ENCODE measurements at places on chromosomes 12 and 14.

DNA sequence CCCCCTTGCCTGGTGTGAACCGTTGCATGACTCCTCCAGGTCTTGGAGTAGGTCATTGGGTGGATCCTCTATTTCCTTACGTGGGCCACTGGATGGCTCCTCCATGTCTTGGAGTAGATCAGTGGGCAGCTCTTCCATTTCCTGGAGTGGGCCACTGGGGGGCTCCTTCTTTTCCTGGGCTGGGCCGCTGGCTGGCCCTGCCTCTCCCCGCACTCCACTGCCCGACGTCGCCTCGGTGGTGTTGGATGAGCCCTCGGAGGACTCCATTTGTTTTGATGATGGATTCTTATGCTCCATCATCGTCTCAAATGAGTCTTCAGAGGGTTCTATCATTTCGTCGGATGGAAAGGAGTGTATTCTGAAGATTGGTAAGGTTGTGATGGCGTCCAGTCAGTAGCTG is 19.1 kb downstream of the RTL1 start:
- DNase-seq, result no peak

DNA sequence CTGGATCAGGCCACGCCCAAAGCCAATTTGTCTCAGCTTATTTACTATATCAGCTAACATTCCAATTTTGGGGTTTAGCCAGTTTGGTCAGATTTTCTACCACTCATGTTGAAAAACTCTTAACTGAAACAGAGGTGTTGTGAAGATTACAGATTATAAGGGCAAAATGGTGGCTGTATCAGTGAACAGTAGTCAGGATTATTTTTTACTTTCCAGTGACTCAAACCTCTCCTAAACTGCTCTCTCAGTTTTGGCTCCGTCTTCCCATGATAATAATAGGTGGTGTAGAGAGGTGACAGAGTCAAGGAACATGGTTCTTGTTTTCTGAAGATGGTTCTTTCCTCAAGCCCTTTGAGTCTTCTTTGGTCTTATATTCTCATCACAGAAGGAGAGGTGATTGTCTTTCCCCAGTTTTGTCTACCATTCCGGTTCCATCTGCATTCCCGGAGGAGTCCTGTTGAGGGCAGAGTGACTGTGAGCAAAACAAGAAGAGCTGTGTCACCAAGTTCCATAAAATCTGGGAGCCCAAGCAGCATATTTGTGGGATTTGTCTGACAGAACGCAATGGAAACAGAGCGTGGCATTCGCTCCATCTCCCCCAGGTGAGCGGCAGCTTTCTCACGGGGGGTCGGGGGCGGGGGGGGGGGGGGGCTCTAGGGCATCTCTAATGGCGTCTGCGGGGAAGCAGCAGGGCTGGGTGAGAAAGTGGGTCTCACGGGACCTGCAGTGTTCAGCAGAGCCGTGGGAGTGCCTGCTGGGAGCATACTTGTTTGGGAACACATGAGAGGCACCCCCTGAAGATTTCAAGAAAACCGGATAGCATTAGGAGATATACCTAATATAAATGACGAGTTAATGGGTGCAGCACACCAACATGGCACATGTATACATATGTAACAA is 59.1 kb downstream of the TBC1D30 start:
- DNase-seq, result no peak

DNA sequence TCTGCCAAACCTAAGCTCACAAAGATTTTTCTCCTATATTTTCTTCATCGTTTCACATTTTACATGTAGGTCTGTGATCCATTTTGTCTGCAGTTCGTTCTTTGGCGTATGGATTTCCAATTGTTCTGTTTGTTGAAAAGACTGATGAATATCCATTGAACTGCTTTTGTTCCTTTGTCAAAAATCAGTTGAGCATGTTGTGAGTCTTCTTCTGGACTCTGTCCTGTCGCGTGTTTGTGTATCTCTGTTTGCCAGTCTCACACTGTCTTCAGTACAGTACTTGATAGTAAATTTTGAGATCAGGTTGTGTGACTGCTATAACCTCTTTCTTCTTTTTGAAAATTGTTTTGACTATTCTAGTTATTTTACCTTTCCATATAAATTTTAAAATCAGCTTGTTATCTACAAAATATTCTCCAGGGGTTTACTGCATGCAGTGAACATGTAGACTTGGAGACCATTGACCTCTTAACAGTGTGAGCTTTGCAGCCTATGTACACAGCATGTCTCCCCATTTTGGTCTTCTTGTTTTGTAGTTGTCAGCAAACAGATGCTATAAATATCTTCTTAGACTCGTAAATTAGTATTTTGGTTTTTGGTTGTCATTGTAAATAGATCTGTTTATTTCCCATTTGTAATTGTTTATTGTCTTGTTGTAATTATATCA is 94.0 kb upstream of the DYNC1H1 start:
- DNase-seq, result no peak

- no peak for DNase-seq
Observed at GRCh38 chr12:58009405-58010195, 68.2 kb downstream of the ATP23 start.

GRCh38 chr14:63513756-63514155 is 29.4 kb downstream of the PPP2R5E start:
- DNase-seq, result no peak

DNA sequence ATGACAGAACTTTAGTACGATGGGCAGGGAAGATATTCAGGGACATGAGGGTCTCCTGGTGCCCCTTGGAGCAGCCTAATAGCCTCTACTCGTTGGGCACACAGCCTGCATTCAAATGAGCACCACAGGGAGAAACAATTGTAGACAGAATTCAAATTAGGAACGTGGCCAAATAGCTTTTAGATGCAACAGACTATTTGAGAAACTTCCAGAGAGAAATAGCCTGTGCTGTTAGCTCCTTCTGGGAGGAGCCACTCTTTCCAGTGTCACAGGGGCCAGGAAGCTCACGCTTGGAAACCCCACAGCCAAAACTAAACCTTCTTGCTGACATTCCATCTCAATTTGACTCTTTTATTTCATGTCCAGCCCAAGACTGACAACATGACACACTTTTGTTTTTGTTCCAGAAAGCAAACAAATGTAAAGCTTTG is 114.5 kb downstream of the RPAP3 start:
- DNase-seq, result peak; percentile 12

DNA sequence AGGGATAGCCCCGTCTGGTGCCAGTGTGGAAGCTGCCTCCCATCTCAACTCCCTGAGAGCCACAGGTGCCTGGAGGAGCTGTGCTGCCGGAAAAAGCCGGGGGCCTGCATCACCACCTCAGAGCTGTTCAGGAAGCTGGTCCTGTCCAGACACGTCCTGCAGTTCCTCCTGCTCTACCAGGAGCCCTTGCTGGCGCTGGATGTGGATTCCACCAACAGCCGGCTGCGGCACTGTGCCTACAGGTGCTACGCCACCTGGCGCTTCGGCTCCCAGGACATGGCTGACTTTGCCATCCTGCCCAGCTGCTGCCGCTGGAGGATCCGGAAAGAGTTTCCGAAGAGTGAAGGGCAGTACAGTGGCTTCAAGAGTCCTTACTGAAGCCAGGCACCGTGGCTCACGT is 25.5 kb upstream of the P2RX4 start:
- DNase-seq, result no peak

DNA sequence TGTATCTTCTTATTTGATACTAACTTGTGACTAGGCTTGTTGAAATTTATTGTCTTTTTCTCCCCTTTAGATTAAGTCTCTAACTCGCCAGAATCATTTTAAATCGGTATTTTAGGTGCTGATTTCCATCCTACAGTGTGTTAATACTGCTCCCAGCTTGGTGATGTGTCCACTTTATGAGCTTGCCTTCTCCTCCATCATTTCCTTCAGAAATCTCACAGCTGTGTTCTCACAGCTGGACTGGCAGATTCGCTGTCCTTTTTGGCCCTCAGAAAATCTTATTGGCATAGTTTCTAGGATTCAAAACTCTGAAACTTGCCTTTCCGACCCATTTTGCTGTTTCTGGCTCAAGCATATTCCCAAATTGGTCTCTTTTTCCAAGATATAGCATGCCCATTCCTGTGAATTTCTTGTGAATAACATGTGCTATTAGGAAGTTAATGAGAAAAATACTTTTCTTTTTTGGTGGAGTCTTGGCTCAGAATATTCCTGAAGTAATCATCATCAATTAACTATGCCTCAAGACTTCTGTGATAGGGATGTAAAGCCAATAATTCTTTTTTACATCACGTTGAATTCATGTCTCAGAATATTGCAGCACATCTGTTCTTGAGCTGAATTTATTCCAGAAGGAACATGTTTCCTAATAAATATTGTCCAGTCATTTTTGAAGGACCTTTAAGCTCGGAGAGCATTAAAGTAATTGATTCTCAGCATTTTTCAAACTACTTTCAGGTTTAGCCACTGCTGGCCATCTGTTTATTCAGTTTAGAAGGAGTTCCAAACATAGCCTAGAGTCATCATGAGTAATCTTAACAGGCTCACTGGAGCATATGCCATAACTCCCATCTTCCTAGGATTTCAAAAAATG is 50.0 kb upstream of the USP44 start:
- DNase-seq, result peak; percentile 64

DNA sequence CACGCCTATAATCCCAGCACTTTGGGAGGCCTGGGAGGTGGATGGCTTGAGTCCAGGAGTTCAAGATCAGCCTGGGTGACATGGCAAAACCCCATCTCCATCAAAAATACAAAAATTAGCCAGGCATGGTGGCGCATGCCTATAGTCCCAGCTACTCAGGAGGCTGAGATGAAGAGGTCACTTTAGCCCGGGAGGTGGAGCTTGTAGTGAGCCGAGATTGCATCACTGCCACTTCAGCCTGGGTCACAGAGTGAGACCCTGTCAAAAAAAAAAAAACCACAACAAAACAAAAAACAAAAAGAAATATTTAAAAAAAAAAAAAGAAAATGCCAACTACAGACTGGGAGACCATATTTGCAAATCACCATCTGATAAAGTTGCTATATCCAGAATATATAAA is 17.5 kb downstream of the WDR89 start:
- no peak for DNase-seq

- DNase-seq, result no peak
Observed at GRCh38 chr12:42985506-42985905, 396.0 kb upstream of the PRICKLE1 start.

DNA sequence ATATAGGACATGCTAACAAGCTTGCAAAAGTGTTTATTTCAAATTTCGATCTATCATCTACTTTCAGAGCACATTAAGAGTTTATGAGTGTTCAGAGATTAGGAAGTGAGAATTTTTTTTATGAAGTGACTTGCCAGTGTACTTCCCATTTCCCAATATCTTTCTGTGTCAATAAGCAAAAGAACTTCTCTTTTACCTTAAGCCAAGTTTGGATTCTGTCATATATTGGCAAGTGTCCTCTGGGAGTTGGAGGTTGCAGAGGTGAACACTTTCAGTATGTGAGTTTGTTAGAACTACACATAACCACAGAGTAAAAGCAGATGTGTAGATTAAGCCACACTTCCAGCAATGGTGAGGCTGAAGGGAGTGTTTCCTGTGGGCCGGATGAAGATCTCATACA is 16.6 kb upstream of the KLRF1 start:
- no peak for DNase-seq

- no peak for DNase-seq
Observed at GRCh38 chr12:131076296-131076695, 122.6 kb downstream of the ADGRD1 start.

GRCh38 chr12:52526511-52526951 is 6.3 kb upstream of the KRT5 start:
- DNase-seq, result no peak

- DNase-seq, result no peak
Observed at GRCh38 chr12:26197832-26198231, 2.5 kb downstream of the SSPN start.

DNA sequence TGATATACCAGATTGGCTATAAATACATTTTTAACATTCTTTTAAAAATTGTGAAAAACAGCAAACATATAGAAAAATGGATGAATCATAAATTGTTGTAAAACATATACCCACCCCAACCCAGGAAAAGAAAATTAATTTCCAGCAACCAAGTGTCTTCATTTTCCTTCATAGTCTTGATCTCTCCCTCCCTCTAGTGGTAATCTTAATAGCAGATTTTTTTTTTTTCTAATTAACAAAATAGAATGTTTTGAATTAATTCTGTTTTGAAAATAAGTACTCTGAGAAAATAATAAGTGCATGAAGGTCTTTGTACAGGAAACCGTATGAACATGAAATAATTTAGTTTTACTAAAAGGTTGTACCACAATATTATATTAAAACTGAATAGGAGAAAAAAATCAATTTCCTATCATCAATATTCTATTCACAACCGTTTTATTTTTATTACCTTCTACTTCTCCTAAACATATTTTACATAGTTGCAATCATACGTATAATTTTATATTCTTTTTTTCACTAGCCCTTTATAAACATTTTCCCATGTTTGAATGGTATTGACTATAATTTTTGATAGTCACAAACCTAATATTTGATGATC is 7.0 kb downstream of the ETNK1 start:
- peak; percentile 22 for DNase-seq

- no peak for DNase-seq
Observed at GRCh38 chr14:97264516-97265230, 467.5 kb downstream of the VRK1 start.

GRCh38 chr12:108055141-108055540 is 73.9 kb upstream of the WSCD2 start:
- DNase-seq, result no peak

GRCh38 chr12:129257524-129257923 is 404.2 kb downstream of the GLT1D1 start:
- no peak for DNase-seq

DNA sequence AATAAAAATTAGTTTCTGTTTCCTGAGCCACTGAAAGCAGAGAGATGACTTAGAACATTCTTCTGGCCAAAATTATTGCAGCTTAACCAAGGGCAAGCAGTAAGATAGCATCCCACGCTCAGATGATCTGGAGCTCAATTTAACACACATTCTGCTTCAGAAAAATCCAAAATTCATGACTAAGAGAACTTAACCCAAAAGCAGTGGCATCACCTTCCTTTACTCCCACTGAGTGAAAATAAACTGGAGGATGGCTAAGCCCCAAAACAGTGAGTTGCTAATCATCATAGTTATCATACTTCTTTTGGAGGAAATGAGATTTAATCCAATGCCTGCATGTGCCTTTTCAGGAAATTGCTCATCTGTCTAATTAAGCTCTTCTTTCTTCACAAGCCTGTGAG is 195.4 kb downstream of the DUSP6 start:
- DNase-seq, result peak; percentile 14

DNA sequence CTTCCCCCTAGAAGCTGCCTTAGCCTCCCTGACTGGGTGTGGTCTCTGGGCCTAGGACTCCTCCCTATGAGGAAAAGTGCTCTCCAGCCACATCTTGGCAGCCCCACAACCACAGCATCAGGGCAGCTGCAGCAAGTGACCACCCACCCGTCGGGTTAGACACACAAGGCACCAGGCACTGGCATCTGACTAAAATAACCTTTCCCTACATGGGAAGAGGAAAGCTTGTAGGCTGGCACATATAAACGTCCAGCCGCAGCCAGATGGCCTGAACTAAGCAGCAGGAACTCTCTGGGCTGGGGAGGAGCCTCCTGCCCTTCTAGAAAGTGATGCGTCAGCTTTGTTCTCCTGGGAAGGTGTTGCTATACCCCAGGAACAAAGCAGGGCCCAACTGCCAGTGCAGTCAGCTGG is 328.7 kb downstream of the DPF3 start:
- no peak for DNase-seq

DNA sequence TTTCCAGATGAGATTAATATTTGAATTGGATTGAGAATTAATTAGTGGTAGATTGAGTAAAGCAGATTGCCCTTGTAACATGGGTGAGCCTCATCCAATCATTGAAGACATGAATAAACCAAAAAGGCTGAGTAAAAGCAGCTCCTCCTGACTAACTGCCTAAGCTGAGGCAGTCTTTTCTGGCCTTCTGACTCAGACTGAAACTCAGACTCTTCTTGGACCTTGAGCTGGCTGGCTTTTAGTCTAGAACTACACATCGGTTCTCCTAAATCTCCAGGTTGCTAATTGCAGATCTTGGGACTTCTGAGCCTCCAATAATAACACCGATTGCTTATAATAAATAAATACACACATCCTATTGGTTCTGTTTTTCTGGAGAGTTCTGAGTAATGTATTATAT is 24.0 kb downstream of the FKBP11 start:
- no peak for DNase-seq

All from astrocyte of the spinal cord (primary cell).